Skin of body (tissue), 3 donors: ENCODE measurements at places on chromosomes 2 and 18. TPM values are rescaled to one million over a fixed set of nuclear protein-coding genes. Genes with fewer than 3 reads are reported as not detected.

The THSD7B gene
- total RNA-seq, result 8.1 TPM

The ERBB4 gene
- 2.1 TPM for total RNA-seq

The MC4R gene
- total RNA-seq, result not detected

The RAMP1 gene
- 12.5 TPM for total RNA-seq

The RAB27B gene
- 10.5 TPM for total RNA-seq

The CAB39 gene
- total RNA-seq, result 63.2 TPM

The TACR1 gene
- 0.39 TPM for total RNA-seq

The CASP10 gene
- total RNA-seq, result 11.7 TPM

The SMC6 gene
- 23.8 TPM for total RNA-seq

The STPG4 gene
- not detected for total RNA-seq

The FTCDNL1 gene
- 2.2 TPM for total RNA-seq

The NT5C1B gene
- not detected for total RNA-seq

The TUBA3E gene
- total RNA-seq, result not detected

The NPPC gene
- total RNA-seq, result 1.7 TPM

The GALNT1 gene
- 76.7 TPM for total RNA-seq

The PLGLB1 gene
- 5.4 TPM for total RNA-seq

The IL36B gene
- 0.20 TPM for total RNA-seq

The IL37 gene
- 2.0 TPM for total RNA-seq

The ERICH2 gene
- total RNA-seq, result 0.79 TPM

The ABHD1 gene
- 0.10 TPM for total RNA-seq

The GORASP2 gene
- total RNA-seq, result 34.7 TPM

The GPAT2 gene
- total RNA-seq, result 1.2 TPM

The UGT1A9 gene
- not detected for total RNA-seq

The NEU2 gene
- 1.4 TPM for total RNA-seq

The RBM44 gene
- 2.1 TPM for total RNA-seq

The FAM228A gene
- total RNA-seq, result 0.69 TPM

The RTP5 gene
- total RNA-seq, result not detected

The IL18R1 gene
- total RNA-seq, result 4.5 TPM

The SLC19A3 gene
- 18.3 TPM for total RNA-seq

The SCYGR4 gene
- total RNA-seq, result 0.89 TPM

The GNLY gene
- total RNA-seq, result not detected

The NABP1 gene
- 22.4 TPM for total RNA-seq

The UGT1A4 gene
- not detected for total RNA-seq

The LOXL3 gene
- 3.7 TPM for total RNA-seq

The TSGA10 gene
- total RNA-seq, result 7.5 TPM

The PLA2R1 gene
- 11.3 TPM for total RNA-seq

The LGALSL gene
- total RNA-seq, result 46.4 TPM

The ANKRD30B gene
- 0.20 TPM for total RNA-seq

The COMMD1 gene
- 34.8 TPM for total RNA-seq

The MRO gene
- 0.30 TPM for total RNA-seq

The TSHZ1 gene
- 8.7 TPM for total RNA-seq

The PCARE gene
- total RNA-seq, result 0.10 TPM

The ALPI gene
- total RNA-seq, result not detected

The MAL gene
- total RNA-seq, result 2.4 TPM

The LCT gene
- under 0.01 TPM for total RNA-seq

The ACOXL gene
- 0.30 TPM for total RNA-seq

The ABCB11 gene
- total RNA-seq, result 0.79 TPM

The ELMOD3 gene
- 19.0 TPM for total RNA-seq

The ZNF396 gene
- total RNA-seq, result 1.6 TPM

The MYL12B gene
- 197 TPM for total RNA-seq

The PRKAG3 gene
- total RNA-seq, result 2.5 TPM

The TRABD2A gene
- total RNA-seq, result 1.5 TPM

The CRYBA2 gene
- not detected for total RNA-seq
